Amygdala (tissue), 56 donors: ENCODE measurements at places on chromosomes 6 and 20.

GRCh38 chr6:43428112-43428570 lies 800 bp downstream of the ABCC10 start:
- DNase-seq: no peak

- no peak for DNase-seq
These were observed 72.1 kb downstream of the FOXA2 start for GRCh38 chr20:22511943-22512910.

GRCh38 chr20:44648068-44648467 lies 3.4 kb downstream of the ADA start:
- no peak for DNase-seq

- DNase-seq: no peak
These were observed 322.6 kb upstream of the MOCS1 start for GRCh38 chr6:40256831-40257230.

DNA sequence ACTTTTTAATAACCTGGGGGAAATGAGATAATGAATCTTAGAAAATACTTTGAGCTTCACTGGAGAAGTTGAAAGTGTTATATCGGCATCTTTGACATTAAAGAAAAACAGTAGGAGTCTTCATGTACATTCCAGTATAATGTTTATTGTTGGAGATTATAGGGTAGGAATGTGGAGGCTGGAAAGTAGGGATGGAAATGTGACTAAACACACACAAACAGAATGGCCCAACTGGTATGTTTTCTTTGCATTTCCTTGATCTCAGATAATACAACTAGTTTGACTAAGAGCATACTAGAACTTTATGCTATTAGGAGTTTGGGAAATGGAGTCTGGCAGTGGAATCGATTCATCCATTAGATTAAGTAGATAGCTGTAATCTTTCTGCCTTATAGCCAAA lies 10.1 kb upstream of the BAG2 start:
- no peak for DNase-seq

DNA sequence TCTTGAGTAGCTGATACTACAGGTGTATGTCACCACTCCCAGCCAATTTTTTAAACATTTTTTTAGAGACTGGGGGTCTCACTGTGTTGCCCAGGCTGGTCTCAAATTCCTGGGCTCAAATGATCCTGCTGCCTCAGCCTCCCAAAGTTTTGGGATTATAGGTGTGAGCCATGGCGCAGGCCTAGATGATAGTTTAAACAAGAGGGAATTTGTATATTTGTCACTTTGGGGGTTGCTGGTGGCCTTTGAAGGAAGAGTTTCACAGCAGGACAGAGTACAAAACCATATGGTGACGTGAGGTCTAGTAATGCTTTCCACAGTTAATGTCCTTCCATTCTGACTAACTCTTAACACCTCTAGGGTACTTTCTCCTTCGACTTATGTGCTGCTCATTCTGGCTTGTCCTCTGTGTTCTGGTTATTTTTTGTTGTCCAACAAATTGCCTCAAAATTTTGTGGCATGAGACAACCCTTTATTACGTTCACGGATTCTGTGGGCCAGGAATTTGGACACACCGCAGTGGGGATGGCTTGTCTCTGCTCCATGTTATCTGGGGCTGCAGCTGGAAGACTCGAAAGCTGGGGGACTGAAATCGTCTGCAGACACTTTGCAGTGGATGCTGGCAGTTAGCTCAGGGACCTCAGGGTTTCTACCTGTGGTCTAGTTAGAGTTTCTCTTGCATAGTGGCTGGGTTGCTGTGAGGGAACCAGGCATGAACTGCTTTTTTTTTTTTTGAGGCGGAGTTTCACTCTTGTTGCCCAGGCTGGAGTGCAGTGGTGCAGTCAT lies 23.0 kb upstream of the IER3 start:
- DNase-seq: no peak

DNA sequence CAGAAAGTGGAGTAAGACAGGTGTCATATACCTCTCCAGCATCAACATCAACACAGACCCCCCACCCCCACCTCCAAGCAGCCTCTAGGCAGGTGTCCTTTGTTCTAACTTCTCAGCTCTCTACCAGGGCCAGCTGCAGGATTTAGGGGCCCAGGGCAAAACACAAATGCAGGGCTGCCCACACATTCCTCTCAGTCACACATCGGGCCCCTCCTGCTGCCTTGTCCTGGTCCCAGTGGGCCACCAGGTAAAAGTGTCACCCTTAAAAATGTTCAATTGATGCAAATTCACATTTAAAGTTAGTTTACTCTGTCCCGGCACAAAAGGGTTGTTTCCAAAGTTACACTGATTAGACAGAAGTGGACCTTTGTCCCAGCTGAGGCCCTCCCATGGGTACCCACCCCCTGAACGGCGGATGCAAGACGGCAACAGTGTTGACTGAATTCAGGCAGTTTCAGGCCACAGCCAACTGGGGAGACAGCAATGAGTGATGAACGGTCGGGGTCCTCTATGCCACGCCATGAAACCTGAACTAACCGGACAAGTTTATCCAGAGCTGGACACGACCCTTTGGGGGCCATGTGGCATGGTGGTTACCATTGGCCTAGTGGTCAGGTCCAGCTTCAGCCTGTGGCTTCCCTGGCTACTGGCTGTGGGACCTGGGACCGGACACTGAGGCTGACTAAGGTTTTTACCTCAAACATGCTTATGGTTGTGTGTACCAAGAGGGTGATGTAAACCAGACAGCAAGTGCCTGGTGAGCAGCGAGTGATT lies 52.2 kb upstream of the UNC93A start:
- no peak for DNase-seq

DNA sequence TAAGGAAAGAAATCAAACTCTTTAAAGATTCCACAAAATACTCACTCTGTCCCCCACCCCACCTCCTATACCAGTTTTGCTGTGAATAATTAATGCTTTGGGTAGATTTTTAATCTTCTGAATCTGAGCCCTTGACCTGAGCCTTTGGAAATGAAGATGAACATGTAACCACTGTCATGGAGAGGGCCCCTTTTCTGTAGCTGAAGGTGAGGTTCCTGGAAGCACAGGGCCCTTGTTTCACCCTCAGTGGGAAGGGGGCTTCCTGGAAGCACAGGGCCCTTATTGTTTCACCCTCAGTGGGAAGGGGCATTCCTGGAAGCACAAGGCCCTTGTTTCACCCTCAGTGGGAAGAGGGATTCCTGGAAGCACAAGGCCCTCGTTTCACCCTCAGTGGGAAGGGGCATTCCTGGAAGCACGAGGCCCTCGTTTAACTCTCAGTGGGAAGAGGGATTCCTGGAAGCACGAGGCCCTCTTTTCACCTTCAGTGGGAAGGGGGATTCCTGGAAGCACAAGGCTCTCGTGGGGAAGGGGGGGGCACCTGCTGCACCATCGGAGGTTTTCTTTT lies 75.7 kb downstream of the DACT2 start:
- no peak for DNase-seq

- DNase-seq: no peak
These were observed 11.3 kb downstream of the ZFP64 start for GRCh38 chr20:52180180-52180840.

DNA sequence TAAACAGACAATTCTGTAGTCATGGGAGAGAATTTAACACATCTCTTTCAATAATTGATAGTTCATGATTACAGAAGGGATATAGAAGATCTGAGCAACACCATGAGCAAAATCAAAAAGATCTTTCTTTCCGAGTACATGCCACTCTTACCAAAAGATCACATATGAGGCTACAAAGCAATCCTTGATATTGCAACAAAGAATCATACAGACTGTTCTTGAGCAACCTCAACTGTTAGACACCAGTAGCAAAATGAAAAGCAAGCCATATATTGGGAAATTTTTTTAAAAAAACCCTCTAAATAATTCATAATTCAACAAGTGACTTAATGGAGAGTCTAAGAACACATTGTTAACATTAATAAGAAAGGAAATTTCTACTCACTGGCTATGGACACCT lies 3.6 kb upstream of the CD83 start:
- DNase-seq: no peak

DNA sequence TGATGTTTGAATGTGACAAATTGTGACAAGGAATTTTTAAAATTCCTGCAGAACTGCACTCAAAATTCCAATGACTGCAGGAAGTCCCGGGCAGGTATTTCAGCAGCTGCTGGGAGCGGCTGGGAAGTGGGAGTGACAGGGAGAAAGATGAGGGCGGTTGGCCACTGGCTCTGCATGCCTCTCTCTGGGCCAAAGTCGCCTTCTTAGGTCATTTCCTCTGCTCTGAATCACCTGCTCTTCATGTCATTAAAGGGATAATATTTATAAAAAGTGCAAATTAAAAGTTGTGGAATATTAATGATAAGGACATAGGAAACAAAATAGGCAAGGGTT lies 43.9 kb downstream of the RAMACL start:
- DNase-seq: no peak

DNA sequence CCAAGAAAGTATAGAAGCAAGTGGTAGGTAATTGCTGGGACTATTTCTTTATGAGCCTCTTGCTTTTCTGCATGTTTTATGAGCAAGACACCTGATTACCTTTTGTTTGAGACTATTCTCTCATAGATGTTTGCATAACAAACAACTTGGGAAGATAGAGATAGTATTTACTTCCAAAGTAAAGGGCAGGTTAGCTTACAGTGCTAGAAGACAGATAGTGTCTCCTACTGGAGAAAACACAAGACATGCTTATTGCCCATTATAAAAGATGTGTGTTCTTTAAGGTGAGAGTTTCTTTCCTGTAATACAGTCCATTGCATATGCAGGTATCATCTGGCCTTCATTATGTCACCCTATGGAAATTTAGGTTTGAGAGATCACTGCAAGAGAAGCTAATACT lies 174.2 kb upstream of the FUT9 start:
- DNase-seq: no peak

DNA sequence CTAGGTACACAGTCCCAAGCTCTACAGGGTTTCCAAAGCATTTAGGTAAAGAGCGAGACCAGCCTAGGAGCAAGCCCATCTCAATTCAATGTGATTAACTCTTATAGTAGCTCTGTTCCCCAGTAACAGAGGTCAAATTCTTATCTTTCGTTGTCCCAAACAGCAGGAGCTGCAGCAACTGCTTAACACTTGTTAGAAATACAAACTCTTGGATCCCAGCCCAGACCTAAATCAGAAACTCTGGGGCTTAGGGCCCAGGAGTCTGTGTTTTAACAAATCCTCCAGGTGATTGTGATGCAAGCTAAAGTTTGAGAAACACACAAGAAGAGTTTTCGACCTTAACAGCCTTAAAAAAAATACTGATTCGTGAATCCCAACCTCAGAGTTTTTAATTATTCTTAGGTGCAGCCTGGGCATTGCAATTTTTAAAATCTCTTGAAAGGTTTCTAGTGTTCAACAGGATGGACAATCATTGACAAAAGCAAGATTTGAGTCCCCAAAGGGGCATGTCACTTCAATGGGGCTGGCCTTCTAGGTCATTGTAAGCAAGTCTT lies 127.4 kb upstream of the HCRTR2 start:
- DNase-seq: no peak

GRCh38 chr6:138428944-138429598 lies 25.0 kb downstream of the HEBP2 start:
- no peak for DNase-seq

- no peak for DNase-seq
These were observed 83.1 kb downstream of the FKBP5 start for GRCh38 chr6:35605600-35605999.

- no peak for DNase-seq
These were observed 168.0 kb upstream of the NOX3 start for GRCh38 chr6:155623450-155624178.

GRCh38 chr6:1613688-1614447 lies 4.2 kb downstream of the FOXC1 start:
- DNase-seq: no peak

- no peak for DNase-seq
These were observed 55.7 kb downstream of the SH3BGRL2 start for GRCh38 chr6:79686707-79687309.

GRCh38 chr6:53107091-53107490 lies 41.5 kb downstream of the GCM1 start:
- DNase-seq: no peak

- DNase-seq: no peak
These were observed 14.6 kb upstream of the GPR63 start for GRCh38 chr6:96851858-96852257.

- no peak for DNase-seq
These were observed 128.9 kb downstream of the CLIC5 start for GRCh38 chr6:45886776-45887175.
